Fibroblast of skin of right quadriceps (primary cell): ENCODE measurements at places on chromosomes 2 and 18.

- DNase-seq: peak; percentile 6
Measured at GRCh38 chr2:179936654-179937053, 70.4 kb downstream of the CWC22 start.

GRCh38 chr2:209323738-209324137 lies 100.1 kb upstream of the MAP2 start:
- DNase-seq: no peak

GRCh38 chr2:28687640-28688385 lies 63.8 kb upstream of the PPP1CB start:
- no peak for DNase-seq

DNA sequence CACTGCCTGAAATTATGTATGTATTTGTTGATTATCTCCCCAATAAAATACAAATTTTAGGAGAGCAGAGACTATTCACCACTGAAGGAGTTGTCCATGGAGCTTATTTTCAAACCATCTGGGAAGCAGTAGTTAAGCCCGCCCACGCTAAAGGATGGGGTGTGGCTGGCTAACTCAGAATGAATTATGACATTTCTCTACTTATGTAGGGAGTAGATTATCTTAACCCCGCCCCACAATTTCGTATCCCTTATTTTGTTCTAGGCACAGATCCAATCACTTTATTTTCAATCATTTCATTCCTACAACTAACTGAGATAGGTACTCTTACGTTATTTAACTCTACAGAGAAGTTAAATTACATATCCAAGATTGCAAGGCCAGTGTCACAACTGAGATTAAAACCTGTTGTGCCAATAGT lies 1.4 kb upstream of the LAPTM4A start:
- DNase-seq: peak; percentile 77

- DNase-seq: no peak
Measured at GRCh38 chr2:238114851-238115660, 14.9 kb downstream of the ESPNL start.

DNA sequence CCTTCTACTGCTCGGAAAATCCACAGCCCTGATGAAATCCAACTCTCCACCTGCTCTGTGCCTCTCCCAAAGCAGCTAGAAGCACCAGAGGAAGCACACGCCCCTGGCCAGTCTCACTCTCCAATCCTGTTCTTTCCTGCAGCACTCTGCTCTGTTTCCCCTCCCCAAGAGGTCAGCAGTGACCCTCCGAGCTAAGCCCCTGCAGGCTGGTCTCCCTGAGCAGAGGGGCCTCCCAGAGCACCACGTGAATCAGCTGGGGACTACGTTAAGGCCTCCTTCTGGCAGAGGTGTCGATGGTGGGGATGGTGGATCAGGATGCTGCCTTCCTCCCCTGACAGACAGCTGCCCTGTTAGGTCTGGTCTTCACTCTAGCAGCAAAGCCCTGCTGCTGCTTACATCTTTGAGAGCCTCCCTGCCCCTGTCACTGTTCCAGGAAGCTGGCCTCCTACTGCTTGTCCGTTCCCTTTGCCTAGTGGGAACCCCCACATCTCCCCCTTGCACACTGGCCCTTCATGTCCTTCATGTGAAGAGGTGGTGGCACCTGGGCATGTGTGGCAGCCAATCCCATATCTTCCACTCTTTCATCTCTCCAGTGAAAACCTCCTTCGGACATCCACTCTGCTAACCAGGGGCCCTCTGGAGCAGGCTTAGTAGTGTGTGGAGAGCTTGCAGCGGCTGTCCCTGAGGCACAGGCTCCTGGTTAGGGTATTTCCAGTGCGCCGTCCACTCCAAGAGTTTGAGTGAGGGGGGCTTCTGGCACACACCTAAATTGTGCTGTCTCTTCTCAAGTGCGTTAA lies 307.5 kb upstream of the HS6ST1 start:
- DNase-seq: no peak

GRCh38 chr2:74223941-74224770 lies 25.7 kb downstream of the MTHFD2 start:
- DNase-seq: no peak

DNA sequence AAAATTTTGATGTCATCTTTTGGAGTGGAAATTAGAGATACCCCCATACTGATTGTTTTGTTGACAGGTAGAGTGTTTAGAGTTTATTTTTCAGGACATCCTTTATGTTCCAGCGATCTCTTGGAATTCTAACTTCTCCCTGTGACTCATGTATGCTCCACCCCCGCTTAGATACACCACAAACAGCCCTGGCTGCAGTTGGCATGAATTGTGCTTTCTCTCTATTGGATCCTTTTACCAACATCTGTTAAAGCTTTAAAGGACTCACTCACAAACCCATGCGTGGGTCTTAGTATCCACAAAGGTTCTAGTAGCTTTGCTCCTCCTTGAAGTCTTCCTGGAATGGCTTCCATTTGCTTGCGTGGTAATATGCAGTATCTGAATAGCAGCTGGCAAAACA lies 409.5 kb upstream of the POU3F3 start:
- DNase-seq: peak; percentile 39

GRCh38 chr2:238063414-238064189 lies 2.8 kb downstream of the SCLY start:
- DNase-seq: no peak

DNA sequence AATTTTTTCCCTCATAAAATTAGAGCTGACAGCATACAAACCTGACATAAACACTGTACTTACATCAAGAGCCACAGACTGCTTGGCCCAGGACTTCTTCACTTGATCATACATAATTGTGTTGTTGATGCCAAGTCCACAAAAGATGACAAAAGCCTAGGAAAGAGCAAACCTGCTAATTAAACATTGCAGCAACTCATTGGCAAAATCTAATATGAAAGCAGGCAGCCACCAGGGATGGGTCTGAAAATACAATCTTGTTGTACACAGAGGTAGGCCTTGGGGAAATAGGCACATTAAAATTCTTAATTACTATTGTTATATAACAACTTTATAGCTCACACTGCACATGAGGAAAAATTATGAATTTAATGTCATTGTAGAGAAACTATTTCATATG lies 255.8 kb downstream of the PDE11A start:
- no peak for DNase-seq

GRCh38 chr2:133716166-133716565 lies 147.9 kb upstream of the NCKAP5 start:
- DNase-seq: no peak

DNA sequence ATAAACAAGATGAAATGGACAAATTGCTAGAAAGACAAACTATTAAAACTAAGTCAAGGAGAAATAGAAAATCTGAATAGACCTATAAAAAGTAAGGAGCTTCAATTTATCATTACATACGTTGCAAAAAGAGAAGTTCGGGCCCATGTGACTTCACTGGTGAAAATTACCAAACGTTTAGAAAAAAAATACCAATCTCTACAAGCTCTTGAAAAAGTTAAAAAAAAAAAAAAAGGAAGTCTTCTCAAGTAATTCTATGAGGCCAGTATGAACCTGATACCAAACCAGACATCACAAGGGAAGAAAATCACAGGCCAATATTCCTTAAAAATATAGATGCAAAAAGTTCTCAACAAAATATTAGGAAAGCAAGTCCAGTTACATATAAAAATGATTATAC lies 20.2 kb upstream of the ACVR2A start:
- no peak for DNase-seq

- no peak for DNase-seq
Measured at GRCh38 chr2:230077851-230078547, 9.3 kb upstream of the SLC16A14 start.

GRCh38 chr2:217418090-217418489 lies 558.2 kb upstream of the TNP1 start:
- peak; percentile 85 for DNase-seq

DNA sequence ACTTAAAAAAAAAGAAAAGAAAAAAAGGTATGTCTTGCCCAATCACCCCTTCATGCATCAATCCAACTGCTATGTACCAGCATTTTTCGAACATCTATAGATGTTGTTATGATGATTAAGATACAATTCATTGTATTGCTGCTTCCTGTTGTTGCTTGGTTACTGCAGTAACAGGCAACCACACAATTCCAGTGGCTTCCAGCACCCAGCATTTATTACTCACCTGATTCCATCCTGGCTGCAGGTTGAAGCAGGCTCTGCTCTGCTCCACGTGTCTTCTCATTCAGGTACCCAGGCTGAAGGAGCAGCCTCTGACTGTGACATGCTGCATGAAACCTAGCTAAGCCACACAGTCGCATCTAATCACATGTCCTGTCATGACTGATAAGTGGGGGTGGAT lies 196.9 kb downstream of the INO80D start:
- DNase-seq: peak; percentile 47

GRCh38 chr2:49037197-49037596 lies 117.1 kb downstream of the FSHR start:
- DNase-seq: no peak

DNA sequence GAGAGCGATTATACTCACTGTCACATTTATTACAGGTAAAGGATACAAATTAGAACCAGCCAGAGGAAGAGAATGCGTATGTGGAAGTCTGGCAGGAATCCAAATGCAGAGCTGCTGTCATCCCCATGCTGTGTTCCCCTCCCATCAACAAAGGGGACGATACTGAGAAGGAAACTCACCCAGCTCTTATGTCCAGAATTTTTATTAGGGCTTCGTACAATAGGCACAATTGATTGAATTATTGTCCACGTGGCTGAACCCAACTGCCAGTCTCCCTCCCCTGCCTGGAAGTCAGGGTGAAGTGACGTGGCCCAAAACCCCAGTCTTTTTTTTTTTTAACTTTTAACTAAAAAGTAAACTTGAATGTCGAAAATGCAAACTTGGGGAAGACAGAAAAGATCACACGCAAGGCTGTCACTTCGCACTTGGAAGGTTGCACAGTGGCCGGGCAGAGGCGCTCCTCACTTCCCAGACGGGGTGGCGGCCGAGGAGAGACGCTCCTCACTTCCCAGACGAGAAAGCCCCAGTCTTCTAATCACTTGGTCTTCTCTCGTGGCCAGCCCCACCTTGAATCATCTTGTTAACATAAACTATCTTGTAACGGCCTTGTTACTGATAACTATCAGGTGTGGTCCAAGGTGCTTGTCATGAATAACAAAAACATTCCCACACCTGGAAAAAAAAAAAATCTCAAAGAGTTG lies 40.0 kb upstream of the ITSN2 start:
- no peak for DNase-seq

GRCh38 chr2:196096982-196097745 lies 28.5 kb upstream of the DNAH7 start:
- DNase-seq: no peak

- DNase-seq: no peak
Measured at GRCh38 chr2:207987025-207987716, 38.2 kb downstream of the PLEKHM3 start.

DNA sequence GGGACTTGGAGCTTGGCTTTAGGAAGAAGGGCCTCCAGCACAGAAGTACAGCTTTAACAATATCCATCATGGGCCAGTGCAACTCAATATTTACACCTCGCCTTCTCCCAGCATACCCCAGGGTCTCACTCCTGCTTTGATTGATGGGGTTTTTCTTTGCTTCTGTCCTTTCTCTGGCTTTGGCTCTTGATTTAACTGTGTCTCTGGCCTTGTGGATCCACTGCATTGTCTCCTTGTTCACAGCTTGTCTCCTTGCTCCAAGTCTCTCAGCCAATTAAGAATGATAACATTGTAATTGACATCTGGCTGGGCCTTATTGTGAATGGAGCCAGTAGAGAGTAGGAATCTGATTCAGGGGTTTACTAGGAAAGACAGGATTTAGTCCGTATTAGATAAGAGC lies 1019.5 kb downstream of the TMEM182 start:
- no peak for DNase-seq

- DNase-seq: no peak
Measured at GRCh38 chr18:37561986-37562385, 3.6 kb downstream of the CELF4 start.

DNA sequence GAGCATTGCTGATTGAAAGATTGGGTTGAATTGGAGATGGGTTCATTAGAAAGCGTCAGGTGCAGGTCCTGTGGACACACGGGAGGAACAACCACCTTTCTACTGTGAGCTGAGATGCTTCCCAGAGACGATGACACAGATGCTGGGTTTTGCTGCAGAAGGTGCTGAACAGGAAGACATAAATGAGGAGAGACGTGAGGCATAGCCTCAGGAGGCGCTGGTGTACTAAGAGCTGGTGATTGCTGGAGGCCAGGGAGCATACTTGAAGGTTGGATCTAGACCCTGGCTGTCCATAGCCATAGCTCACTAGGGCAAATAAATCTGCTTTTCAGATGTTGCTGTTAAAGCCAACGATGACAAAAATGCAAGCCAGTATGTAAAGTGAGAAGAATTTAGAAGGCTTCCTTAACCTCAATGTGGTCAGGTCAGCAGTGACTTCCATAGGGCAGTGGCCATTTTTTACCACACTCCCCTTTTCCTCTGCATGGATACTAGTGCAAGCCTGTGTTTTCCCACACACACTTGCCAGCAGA lies 153.7 kb downstream of the SOX11 start:
- DNase-seq: no peak

- DNase-seq: no peak
Measured at GRCh38 chr2:144679942-144680341, 160.0 kb upstream of the ZEB2 start.

DNA sequence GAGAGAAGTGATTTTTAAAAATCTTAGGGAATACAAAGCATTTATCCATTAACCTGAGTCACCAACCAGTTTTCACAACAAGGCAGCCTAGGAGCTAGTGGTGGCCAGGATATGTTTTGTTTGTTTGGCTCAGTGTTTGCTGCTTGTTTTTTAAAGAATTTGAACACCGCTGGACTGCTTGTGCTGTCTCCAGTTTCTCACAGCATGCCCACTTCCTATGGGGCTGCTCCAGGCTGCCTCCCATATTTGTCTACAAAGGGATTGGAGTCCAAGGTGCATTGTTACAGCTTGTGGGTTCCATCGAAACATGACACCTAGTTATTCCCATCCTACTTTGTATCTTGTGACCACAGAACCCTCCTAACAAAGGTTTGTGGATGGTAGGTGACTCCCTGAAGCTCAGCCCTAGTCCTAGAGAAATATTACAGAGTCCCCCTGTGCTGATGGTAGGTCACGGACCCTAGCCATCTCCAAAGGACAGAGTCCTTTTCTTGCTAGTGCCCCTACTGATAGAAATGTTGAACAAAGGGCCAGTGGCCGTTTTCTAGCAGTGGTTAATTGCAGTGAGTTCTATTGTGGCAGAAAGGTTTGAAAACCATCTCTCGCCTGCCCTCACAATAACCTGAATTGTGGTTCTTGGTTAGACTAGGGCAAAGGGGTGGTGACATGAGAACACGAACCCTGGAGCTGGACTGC lies 23.2 kb downstream of the GPR39 start:
- DNase-seq: peak; percentile 22

GRCh38 chr18:56124186-56124585 lies 514.2 kb downstream of the TXNL1 start:
- DNase-seq: peak; percentile 92

- DNase-seq: no peak
Measured at GRCh38 chr2:174776675-174777074, 12.4 kb upstream of the CHRNA1 start.

DNA sequence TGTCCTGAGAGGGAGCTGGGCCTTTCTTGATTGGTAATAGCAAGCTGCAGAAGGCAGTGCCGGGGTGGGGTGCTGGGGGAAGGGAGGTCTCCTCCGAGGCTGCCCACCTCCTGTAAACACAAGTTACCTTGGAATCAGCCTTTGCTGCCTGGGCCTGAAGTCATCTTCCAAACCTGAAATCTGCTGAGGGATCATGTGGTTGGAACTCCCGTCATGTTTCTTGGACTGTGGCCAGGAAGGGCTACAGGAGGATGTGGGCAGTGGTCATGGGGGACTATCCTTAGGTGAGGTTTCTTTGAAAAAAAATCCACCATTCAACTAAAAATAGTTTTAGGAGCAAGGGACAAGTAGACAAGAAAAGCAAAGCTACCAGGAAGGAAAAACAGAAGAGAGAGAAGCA lies 74.2 kb downstream of the CDK15 start:
- DNase-seq: peak; percentile 69
